ENCODE measurements at places on chromosomes 6 and 20.
A peak's percentile ranks its signal among the peaks of the same experiment; 100 is the strongest.

GRCh38 chr6:14322841-14323240 is 205.3 kb downstream of the CD83 start:
- DNase-seq = no peak

- no peak for DNase-seq
Measured at GRCh38 chr6:42914546-42914945, 1.3 kb upstream of the PTCRA start.

- DNase-seq = no peak
Measured at GRCh38 chr6:38234934-38235682, 404.6 kb downstream of the BTBD9 start.

DNA sequence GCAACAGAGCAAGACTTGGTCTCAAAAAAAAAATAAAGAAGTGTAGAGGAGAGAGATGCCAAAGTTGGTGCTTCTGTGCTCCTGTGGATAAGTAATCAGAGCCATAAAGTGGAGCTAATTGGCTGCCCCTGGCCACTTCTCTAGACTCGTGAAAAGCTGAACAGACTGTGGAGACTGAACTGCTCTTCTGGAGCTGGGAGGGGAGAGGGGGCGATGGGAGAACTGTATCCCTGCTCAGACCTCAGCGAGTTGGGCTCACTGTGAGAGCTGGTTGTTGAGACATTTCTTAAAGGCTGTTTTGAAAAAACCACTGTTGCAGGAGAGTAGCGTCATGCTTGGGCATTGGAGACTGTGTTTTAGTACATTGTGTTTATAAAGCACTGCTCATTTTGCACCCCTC is 125.7 kb downstream of the TCP11 start:
- DNase-seq = no peak

GRCh38 chr20:63612276-63612931 is 14.5 kb downstream of the GMEB2 start:
- no peak for DNase-seq

DNA sequence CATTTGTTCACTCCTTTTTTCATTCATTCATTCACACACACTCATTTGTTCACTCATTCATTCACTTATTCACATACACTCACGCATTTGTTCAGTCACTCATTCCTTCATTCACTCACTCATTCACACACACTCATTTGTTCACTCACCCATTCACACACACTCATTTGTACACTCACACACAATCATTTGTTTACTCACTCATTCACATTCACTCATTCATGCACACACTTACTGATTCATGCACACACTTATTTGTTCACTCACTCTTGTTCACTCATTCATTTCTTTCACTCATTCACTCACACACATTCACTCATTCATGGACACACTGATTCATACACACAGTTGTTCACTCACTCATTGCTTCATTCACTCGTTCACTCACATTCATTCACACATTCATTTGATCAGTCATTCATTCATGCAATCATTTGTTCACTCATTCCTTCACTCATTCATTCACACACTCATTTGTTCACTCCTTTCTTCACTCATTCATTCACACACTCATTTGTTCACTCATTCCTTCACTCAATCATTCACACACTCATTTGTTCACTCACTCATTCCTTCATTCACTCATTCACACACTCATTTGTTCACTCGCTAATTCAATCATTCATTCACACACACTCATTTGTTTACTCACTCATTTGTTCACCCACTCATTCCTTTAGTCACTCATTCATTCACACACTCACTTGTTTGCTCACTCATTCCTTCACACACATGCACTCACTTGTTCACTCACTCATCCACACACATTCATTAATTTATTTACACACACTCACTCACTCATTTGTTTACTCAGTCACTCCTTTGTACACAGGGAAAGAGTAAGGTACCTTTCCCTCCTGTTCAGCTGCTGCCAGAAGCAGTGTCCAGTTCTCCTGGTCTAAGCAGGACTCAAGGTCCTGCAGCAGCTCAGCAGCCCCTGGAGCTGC is 50.7 kb upstream of the BHLHE23 start:
- no peak for DNase-seq

GRCh38 chr20:1184638-1185315 is at the start of gene TMEM74B:
TMEM74B (minus strand) TSS chr20:1184981; CDS start chr20:1183801, 1,180 bp downstream.
- DNase-seq = no peak

GRCh38 chr6:143901885-143902750 is 37.8 kb downstream of the ZC2HC1B start:
- no peak for DNase-seq

DNA sequence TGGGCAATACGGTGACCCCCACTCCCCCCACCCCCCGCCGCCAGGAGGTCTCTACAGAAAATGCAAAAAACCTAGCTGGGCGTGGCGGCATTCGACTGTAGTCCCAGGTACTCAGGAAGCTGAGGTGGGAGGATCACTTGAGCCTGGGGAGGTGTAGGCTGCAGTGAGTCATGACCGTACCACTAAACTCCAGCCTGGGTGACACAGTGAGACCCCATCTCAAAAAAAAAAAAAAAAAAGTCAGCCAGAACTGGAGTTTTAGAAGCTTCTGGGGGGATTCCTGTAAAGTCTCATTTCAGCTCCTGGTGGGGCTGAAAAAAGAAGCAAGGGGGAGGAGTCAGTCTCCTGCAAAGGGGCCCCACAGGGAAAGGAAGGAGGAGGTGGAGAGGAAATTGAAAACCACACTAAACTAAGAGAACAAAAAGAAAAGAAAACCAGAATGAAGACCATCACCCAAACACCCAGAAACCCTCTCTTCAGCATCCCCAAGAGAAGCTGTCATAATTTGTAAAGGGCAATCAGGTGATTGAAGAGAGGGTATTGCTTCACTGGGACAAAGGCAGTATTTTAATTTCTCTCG is 50.4 kb downstream of the NOL4L start:
- no peak for DNase-seq

DNA sequence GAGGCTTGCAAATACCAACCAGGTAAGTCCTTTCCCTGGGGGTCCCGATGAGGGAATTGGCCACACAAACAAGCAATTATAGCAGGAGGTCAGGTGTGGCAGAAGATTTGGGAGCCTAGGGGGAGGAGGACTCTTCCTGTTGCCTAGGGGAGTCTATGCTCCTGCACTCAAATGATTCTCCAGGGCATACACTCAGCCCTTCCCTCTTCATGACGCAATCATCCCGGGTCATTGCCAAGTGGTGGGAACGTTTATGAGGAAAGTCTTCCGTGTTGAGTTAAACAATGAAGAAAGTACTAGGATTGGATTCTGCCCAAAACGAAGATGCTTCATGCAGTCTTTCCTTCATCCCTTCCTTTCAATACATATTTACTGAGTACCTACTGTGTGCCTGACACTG is 186.5 kb upstream of the TSHZ2 start:
- no peak for DNase-seq

DNA sequence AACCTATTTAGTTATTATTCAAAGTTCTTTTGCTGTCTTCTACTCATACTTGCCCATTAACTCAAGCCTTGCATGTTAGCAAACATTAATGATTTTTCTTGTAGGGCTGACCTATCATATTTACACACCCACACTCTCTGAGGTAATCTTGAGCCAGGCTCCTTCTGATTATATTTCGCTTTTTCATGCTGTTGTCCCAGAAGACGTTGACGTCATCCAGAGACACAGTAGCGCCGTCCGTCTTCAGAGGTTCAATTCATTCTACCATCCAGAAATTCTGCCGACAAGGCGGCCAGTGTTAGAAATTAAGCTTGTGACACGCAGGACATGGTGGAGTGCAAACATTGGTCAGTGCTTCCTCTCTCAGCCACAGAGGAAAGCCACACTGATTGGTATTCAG is 584.7 kb downstream of the BMP2 start:
- no peak for DNase-seq

DNA sequence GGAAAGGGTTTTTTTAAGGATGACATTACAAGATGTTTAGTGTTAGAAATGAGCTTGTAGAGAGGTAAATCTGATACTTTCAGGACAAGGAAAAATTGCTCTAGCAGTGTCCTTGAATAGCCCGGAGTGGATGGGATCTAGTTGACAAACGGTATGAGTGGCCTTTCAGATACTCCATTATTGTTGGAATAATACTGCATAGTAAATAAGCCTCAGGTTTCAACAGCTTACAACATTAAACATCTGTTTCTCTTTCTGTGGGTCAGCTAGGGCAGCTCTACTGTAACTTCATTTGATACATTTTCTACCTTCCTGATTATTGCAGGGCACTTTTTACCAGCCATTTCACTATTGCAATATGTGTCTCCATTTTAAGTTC is 118.0 kb downstream of the B3GAT2 start:
- DNase-seq = no peak

DNA sequence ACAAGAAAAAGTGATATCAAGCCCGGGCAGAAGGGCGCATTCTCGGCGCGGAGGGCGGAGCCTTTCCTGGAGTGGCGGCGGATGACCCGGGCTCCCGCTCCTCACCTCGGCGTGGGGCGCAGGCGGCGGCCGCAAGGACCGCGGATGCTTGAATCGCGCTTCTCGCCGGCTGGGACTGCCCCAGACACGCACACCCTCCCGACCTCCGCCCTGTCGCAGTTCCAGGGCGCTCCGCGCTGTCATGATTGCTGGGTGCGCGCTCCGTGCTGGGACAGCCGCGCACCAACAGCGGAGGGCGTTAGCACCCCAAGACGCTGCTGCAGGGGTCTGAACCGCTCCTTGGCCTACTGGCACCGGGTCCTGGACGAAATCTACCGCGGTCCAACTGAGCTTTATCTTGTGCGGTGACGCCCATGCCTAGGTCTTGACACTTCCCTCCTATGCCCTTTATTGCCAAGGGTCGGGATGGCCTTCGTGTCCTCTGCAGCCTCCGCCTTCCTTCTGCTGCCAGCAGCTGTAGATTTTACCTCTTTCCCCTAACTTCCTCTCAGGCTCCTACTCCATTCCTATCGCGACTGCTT is 43.3 kb downstream of the IRAK1BP1 start:
- DNase-seq = no peak

DNA sequence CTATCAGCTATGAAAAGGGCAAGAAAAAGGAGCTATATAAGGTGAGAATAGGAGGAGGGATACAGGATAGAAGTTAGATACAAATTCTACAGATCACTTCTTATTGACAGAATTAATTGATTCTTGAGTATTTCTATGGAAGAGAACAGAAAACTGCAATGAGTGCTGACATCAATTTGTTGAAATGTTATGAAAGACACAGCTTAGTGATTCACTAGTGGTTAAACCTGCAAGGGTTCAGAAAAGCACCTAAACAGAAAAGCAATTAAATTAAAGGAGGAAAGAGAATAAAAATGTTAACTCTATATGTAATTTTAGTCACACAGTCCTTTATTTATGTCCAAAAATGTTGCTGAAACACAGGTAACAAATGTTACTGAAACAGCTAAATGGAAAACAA is 254.4 kb upstream of the RUNX2 start:
- DNase-seq = no peak

DNA sequence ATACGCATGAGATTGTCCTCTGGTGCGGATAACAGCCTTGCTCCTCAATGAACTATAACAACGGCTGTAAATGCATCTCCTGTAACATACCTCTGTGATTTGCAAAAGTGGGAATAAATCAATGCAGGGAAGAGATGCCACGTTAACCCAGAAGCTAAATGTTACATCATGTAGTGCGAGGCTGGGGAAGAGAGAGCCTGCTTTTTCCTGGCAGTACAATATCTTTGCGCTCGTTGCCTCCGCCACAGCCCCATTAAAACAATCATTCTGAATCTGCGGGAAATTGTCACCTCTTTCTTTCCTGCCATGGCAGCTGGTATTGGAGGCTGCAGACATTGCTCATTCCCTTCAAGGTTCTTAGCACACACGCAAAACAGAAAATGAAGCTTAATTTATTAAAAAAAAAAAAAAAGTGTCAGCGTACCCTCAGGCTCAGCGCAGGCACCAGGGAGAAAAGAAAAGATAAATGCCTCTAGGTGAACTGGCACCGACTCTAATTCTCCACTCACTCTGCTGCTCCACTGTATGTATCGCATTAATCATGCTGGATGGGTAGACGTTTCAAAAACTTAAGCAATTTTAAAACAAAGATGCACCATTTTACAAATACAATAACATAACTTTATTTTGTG is 70.2 kb upstream of the TFB1M start:
- no peak for DNase-seq

GRCh38 chr20:22904905-22905304 is 130.2 kb upstream of the SSTR4 start:
- DNase-seq = no peak

DNA sequence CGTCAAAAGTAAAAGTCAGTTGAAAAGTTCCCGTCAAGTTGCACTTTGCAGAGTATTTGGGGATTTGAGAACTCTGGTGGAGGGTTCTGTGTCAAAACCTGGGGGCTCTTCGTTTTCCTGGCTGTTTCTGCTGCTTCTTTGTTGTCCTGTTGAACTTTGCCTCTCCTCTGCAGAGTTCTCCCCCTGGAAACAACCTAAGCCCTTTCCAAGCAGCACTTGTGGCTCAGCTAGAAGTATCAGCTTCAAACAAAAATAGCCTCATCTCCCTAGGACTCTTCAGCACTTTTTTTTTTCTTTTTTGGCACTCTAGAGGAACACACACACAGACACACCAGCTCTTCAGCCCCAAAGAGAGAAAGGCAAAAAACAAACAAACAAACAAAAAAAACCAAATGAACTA is at the start of gene TRDN:
TRDN (minus strand) TSS at position 169 of the 400 bp plus-strand sequence. CDS start 175 bp downstream, outside the sequence.
- no peak for DNase-seq

GRCh38 chr20:51306521-51307358 is 235.8 kb downstream of the NFATC2 start:
- peak; percentile 86 for DNase-seq

- DNase-seq = no peak
Measured at GRCh38 chr6:48419992-48420391, 309.0 kb upstream of the PTCHD4 start.

DNA sequence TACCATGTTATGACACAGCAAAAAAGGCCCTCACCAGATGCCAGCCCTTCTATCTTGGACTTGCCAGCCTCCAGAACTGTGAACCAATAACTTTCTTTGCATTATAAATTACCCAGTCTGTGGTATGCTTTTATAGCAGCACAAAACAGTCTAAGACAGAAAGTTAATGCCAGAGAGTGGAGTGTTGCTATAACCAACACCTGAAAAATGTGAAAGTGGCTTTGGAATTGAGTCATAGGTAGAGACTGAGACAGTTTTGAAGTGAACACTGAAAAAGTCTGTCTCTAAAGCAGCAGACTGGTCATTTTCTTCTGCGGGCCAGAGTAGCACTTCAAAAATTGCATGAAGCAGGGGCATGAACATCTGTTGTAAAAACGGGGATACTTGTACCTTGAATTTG is 28.0 kb upstream of the ASIP start:
- no peak for DNase-seq

DNA sequence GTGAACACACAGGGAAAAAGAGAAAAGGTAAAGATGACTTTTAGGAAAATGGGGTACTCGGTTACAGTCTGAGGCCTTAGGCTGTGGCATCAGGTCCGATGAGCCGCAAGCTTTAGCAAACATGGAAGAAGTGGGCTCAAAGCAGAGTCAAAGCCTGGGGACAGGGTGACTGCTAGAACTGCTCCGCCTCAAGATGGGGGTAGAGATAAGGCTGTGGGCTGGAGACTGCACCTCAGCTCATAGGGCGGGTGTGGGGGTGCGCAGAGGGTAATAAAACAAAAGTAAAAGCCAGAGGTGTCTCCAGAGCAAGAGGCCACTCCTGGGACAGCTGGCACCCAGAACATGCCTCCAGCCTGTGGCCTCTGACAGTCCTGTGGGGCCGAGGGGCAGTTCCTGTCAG is 21.3 kb upstream of the SYNDIG1 start:
- no peak for DNase-seq

- DNase-seq = no peak
Measured at GRCh38 chr6:41201764-41202173, 820 bp upstream of the TREML2 start.

GRCh38 chr6:146968041-146968760 is 236.0 kb upstream of the STXBP5 start:
- no peak for DNase-seq

- DNase-seq = peak; percentile 38
Measured at GRCh38 chr6:138278326-138278725, 60.0 kb upstream of the PBOV1 start.

GRCh38 chr6:85136310-85136709 is 313.6 kb upstream of the NT5E start:
- DNase-seq = no peak

All from hypothalamus (tissue), 51 donors.